CD4-positive, alpha-beta T cell treated with Interleukin-17A for 1 hour (primary cell): ENCODE measurements at places on chromosomes 16 and 17.

- no peak for DNase-seq
Observed at GRCh38 chr17:35876534-35876933, 3.6 kb downstream of the CCL5 start.

DNA sequence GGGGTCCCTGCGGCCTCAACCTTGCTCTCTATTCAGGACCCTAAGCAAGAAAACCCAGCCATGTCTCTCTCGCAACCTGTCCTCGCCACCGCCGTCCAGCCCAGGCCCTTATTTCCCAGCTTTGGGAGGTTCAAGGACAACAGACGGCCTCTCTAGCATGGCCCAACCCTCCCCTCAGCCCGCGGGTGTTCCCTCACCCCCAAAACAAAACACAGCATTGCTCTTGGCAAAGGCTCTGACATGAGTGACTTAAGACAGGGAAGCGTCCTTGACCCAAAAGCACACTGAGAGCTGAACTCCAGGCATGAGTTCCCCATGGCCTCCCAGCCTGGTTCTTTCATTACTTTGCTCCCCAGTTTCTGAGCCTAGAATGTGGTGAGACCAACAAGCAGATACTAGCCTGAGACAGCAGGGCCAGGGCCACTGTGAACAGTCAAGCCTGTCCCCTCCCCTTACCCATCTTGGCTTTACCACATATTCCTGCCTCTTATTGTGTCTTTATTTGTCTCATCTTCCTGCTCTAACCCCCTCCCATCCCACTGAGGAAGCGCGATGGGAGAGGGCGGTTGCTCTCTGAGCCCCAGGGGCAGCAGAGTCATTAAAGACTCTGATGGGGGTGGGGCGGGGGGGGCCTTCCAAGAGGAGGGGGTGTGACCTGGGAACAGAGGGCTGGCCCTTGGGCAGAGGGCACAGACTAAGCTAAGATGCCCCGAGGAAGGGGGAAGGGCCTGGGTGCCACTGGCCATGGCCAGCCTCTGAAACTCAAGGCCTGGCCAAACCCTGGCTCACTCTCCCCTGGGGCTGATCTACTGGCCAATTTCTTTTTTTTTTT lies 11.8 kb downstream of the SREBF1 start:
- no peak for DNase-seq

DNA sequence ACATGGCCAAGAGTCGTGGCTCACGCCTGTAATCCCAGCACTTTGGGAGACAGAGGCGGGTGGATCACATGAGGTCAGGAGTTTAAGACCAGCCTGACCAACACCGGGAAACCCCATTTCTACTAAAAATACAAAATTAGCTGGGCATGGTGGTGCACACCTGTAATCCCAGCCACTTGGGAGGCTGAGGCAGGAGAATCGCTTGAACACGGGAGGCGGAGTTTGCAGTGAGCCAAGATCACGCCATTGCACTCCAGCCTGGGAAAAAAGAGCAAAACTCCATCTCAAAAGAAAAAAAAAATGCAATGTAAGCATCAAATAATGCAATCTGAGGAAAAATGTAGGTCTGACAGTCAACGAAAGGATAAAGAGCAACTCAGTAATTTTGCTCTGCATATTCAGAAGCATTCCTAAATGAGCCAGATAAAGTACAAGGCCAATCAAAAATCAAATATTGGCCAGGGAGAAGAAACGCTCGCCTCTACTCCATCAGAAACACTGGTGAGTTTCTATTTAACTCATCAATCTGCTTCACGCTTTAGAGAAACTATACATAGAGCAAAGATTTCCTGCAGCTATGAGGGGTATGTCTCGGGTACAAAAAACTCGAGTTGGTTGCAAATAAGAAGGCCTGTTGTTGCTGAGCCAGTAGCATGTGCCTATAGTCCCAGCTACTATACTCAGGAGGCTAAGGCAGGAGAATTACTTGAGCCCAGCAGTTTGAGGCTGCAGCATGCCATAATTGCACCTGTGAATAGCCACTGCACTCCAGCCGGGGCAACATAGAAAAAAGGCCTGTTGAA lies 3.7 kb downstream of the TXNDC11 start:
- no peak for DNase-seq

- DNase-seq: no peak
Observed at GRCh38 chr17:56635641-56636040, 42.1 kb downstream of the NOG start.

- DNase-seq: no peak
Observed at GRCh38 chr16:27841061-27841801, 222.3 kb downstream of the GSG1L start.

DNA sequence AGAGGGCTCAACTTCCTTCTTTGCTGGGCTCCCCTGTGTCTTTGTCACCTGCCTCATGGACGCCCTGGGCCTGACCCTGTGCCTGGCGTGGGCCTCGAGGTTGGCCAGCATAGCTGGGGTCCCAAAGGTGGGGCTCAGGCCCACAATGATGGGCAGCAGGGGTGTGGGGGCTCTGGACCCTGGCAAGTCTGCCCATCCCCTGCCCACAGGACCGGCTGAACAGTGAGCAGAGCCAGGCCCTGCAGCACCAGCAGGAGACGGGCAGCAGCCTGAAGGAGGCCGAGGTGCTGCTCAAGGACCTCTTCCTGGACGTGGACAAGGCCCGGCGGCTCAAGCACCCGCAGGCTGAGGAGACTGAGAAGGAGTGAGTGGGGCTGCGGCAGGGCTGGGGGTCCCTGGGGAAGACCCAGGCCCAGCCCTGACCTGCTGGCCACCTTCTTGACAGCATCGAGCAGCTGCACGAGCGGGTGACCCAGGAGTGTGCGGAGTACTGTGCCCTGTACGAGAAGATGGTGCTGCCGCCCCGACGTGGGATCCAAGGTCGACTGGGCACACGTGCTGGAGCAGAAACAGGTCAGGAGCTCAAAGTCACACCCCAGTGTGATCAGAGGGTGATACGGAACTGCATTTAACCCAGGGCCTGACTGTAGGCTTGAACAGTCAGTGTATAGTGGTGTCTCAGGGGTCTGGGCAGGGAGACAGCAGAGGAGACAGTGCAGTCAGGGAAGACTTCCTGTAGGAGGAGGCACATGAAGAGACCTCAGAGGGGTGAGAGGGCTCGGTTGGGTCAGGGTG lies 3.8 kb downstream of the EVPLL start:
- DNase-seq: no peak

- DNase-seq: no peak
Observed at GRCh38 chr17:79939755-79940458, 95.8 kb downstream of the TBC1D16 start.

GRCh38 chr16:86595983-86596605 lies 17.7 kb downstream of the FOXL1 start:
- DNase-seq: no peak

DNA sequence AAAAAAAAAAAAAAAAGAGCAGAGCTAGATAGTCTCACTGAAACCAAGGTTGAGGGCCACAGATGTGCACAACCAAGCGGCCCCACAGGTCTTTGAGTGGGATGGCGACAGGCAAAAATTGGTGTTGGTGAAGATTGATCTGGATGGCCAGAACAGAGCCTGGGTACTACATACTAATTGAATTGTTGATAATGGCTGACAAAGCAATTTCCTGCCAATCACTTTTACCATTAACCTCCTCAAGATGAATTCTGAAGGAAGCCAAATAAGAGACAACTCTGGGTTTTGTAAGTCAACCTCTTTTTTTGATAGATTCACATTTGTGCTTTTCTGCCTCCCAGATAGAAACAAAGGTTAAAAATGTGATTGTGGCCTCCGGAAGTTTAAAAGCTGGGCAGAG lies 19.4 kb upstream of the HS3ST3B1 start:
- no peak for DNase-seq

DNA sequence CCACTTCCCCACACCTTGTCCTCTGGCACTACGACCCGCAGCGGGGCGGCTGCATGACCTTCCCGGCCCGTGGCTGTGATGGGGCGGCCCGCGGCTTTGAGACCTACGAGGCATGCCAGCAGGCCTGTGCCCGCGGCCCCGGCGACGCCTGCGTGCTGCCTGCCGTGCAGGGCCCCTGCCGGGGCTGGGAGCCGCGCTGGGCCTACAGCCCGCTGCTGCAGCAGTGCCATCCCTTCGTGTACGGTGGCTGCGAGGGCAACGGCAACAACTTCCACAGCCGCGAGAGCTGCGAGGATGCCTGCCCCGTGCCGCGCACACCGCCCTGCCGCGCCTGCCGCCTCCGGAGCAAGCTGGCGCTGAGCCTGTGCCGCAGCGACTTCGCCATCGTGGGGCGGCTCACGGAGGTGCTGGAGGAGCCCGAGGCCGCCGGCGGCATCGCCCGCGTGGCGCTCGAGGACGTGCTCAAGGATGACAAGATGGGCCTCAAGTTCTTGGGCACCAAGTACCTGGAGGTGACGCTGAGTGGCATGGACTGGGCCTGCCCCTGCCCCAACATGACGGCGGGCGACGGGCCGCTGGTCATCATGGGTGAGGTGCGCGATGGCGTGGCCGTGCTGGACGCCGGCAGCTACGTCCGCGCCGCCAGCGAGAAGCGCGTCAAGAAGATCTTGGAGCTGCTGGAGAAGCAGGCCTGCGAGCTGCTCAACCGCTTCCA lies 2.6 kb downstream of the METTL26 start:
- no peak for DNase-seq

DNA sequence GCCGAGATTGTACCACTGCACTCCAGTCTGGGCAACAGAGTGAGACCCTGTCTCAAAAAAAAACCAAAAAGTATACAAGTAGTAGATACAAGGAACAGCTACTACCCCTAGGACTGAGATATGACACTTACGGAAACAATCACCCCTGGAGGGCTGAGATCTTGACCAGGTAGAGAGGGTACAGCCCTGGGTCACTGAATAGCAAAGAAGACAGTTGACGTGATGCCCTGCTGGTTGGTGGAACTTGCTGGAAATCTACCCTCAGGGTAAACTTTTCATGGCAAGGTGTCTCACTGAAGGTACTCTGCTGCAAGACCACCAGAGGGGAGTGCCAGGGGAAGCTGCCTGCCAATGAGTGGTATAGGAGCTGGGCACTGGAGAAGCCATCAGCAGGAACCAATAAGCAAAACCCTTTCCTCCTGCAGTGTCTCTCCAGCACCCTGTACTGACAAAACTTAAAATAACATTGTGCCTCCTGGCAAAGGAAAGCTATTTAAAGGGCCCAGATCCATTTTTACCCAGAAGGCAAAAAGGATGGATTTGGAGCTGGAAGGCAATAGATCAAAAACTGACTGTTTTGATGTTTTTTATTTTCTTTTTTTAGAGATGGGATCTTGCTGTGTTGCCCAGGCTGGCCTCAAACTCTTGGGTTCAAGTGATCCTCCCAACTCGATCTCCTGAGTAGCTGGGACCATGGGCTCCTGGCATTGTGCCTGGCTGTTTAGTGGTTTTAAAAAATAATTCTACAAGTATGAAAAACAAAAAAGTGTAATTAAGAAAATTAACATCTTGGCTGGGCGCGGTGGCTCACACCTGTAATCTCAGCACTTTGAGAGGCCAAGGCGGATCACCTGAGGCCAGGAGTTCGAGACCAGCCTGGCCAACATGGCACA lies 11.3 kb upstream of the PDXDC1 start:
- no peak for DNase-seq

GRCh38 chr17:35842239-35842638 lies 26.5 kb downstream of the HEATR9 start:
- DNase-seq: no peak

GRCh38 chr16:4426021-4426684 lies 485 bp downstream of the DNAJA3 start:
- DNase-seq: no peak

DNA sequence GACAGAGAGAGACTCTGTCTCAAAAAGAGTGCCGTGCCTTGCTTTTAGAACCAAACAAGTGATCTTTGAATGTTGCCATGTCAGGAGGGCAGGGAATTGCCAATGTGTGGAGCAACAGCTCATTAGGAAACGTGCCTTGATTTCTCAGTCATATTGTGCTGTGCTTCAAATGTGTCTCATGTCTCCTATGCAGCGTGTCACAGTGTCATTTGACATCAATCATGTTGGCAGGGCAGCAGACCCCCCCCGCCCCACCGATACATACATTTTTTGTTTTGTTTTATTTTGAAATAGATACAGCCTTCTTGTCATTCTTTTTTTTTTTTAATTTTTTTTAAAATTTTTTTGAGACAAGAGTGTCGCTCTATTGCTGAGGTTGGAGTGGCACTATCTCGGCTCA lies 22.1 kb downstream of the MRC2 start:
- no peak for DNase-seq

GRCh38 chr17:42090964-42091790 lies 7.1 kb downstream of the ZNF385C start:
- no peak for DNase-seq

DNA sequence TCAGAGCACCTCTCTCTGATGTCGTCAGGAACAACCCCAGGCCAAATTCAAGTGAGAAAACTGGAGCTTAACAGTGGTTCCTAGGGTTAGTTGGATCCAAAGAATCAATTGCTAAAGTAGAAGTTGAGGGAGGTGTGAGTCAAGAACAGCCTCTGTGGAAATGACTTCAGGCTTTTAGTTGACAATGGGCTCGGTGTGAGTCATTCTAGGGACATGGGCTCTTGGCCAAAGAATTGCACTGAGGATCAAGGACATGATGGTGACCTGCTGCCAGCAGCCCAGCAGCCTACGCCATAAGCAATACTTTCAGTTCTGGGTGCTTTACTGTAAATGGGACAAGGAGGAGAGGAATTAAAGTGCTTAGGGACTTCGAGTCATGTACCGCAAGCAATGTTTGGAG lies 32.1 kb upstream of the SMURF2 start:
- no peak for DNase-seq

GRCh38 chr17:38654411-38655398 lies 20.1 kb downstream of the EPOP start:
- DNase-seq: no peak

GRCh38 chr17:74935585-74936469 lies at the start of gene OTOP3:
Gene OTOP3, plus strand, starts transcription at chr17:74935898. Its CDS starts 24 bp downstream, at chr17:74935922.
- no peak for DNase-seq

- no peak for DNase-seq
Observed at GRCh38 chr16:3865241-3865640, 15.3 kb downstream of the CREBBP start.

- DNase-seq: no peak
Observed at GRCh38 chr17:45394091-45394490, 38.6 kb downstream of the ARHGAP27 start.

GRCh38 chr16:2963074-2963722 lies 877 bp upstream of the KREMEN2 start:
- DNase-seq: peak; percentile 62

DNA sequence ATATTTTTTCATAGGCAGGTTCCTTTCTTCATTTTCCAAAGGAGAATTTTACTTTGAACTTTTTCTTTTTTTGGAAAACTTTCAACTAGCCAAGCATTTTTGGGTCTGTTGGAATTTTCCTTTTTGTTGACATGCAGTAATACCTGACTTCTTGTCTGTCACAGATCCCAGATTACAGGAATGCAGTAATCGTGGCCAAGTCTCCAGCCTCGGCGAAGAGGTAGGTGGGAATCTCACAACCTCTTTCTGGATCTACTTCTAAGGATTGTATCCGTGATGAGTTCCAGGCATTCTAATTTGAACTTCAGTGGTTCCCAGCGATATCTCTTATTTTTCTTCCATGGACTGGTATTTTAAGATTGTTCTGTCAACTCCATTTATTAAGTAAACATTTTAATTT lies 31.7 kb downstream of the PRPSAP2 start:
- no peak for DNase-seq

GRCh38 chr17:53891726-53892125 lies 69.0 kb downstream of the KIF2B start:
- DNase-seq: no peak
